ENCODE measurements at places on chromosomes 2 and 18.
A peak's percentile ranks its signal among the peaks of the same experiment; 100 is the strongest.

DNA sequence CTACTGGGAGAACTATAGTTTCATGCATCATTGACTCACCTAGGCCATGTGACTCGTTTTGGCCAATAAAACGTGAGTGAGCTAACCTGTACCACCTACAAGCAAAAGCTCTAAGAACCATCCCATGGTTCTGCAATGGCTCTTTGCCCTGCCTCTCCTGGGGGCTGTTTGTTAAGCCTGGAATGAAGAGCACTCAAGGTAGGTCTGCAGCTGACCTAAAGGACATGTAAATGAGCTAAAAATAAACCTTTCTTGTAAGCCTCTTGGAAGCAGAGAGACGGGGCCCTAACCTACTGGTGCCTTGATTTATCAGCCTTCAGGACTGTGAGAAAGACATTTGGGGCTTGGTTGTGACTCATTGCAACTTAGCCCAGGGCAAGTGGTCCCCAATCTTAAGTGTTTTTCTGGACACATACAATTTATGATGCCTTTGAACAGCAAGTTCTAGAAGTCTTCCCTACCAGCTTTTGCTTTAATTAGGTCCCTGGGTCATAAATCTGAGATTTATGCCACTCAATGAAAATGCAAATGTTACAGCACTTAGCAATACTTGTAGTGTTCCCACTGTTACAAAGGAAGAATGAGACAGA is 107.4 kb downstream of the OSBPL6 start:
- DNase-seq = no peak

DNA sequence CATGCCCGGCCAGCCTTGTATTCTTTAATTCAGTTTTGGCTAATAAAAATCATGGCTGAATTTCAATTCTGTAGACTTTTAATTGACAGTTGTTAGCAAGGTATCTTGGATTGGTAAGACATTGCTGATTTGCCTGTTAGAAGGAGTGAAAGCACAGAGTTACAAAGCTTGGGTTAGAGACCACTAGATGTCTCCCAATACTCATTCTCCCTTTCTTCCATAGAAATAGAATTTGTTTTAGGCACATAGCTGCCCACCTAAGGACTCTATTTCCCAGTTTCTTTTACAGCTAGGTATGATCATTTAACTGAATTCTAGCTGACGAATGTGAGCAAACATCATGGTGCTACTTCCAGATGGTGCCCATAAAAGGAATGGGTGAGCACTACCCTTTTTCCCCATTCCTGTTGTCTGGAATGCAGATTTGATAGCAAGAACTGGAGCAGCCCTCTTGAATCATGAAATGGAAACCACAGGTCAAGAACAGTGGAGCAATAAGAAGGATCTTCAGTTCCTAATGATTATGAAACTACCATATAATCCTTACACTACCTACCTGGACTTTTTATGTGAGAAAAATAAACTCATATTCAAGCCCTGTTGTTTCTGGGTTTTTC is 17.5 kb downstream of the PECR start:
- no peak for DNase-seq

DNA sequence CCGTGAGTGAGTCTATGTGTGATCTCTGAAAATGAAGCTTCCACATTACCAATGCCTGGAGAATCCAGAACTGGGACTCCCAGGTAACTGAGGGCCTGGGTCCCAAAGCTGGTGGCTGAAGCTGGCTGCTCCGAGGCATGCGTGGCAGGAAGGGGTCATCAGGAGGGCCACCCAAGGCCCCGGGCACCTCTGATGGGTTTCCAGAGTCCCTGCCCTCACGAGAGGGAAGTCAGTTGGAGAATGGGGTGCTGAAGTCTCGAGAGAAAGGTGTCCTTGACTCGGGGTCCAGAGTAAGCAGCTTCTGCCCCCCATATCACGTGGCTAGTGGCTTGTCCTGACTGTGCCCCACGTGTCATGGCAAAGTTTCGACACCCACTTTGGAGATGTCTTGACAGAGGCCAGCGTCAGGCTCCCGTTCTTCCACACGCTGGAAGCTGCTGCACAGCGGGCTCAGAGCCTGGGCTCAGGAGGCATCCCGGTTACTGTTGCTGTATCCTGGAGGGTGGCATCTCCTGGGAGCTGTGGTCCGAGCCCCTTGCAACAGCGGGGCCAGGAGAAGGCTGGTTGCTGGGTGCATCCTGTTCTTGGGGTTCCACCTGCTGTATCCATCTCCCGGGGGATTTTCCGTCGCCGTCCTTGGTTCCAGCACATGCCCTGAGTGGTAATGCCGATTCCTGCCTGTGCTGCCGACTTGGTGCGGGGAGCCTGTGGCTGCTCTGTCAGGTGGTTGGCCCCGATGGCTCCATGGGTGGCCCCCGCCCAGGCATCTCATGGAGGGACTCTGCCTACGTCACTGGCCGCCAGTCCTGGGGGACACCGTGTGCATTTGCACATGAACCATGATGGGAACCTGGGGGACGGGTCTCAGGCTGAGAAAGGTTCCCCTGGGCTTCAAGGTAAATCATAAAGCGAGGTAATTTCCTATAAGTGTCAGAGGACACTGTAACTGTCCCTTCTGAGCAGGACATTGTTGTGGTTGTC is 183.3 kb upstream of the HDAC4 start:
- no peak for DNase-seq

GRCh38 chr2:47344890-47345589 is 57.9 kb upstream of the MSH2 start:
- DNase-seq = peak; percentile 96

GRCh38 chr2:214549946-214550345 is 139.1 kb downstream of the VWC2L start:
- DNase-seq = no peak

- peak; percentile 38 for DNase-seq
Observed at GRCh38 chr2:156182132-156182531, 150.4 kb downstream of the NR4A2 start.

DNA sequence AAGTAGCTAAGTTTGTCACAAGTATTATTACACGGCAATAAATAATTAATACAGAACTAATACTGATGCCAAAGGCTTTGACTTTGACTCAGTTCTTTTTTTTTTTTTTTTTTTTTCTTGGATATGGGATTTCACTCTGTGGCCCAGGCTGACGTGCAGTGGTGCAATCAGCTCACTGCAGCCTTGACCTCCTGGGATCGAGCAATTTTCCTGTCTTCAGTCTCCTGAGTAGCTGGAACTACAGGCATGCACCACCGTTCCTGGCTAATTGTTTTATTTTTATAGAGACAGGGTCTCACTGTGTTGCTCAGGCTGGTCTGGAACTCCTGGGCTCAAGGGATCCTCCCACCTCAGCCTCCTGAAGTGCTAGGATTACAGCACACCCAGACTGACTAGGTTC is 284.5 kb downstream of the SS18 start:
- DNase-seq = no peak

DNA sequence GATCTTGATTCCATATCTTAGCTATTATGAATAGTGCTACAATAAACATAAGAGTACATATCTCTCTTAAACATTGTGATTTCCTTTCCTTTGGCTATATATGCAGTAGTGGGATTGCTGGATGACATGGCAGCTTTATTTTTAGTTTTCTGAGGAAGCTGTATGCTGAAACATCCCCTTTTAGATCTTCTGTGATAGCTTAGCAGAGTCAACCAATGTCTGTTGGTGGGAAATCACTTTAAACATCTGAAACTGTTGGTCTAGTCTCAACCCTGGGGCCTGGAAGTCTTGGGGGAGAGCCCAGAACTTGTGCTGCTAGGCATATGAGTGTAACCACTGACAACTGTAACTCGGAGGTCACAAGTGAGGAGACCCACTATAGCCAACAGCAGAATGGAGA is 378.6 kb upstream of the SLC14A2 start:
- no peak for DNase-seq

DNA sequence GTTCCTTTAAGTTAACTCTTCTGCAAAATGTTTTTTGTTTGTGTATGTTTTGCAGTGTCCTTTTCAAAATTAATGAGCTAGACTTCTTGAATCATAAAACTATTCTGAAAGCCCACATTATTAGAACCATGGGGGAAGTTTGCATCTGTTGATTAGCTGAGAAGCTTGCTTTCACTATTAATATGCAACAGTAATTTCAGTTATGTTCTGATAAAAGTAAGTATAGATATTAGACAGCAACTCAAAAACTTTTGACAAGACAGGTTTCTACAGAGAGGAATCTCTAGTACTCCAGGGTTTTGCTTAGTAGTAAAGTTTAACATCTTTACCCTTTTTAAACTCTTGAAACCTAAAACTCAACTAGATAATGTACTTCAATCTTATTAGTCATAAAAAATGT is 147.8 kb downstream of the UBE2E3 start:
- DNase-seq = no peak

- no peak for DNase-seq
Observed at GRCh38 chr2:237998530-237998929, 31.7 kb downstream of the UBE2F start.

- DNase-seq = no peak
Observed at GRCh38 chr18:57149051-57149450, 2.2 kb downstream of the BOD1L2 start.

GRCh38 chr2:39534095-39534711 is 97.1 kb upstream of the MAP4K3 start:
- DNase-seq = no peak

- no peak for DNase-seq
Observed at GRCh38 chr2:191656391-191656790, 21.5 kb upstream of the NABP1 start.

GRCh38 chr18:79309614-79310358 is 85.9 kb upstream of the NFATC1 start:
- no peak for DNase-seq

GRCh38 chr2:145033438-145033837 is 513.5 kb upstream of the ZEB2 start:
- DNase-seq = no peak

DNA sequence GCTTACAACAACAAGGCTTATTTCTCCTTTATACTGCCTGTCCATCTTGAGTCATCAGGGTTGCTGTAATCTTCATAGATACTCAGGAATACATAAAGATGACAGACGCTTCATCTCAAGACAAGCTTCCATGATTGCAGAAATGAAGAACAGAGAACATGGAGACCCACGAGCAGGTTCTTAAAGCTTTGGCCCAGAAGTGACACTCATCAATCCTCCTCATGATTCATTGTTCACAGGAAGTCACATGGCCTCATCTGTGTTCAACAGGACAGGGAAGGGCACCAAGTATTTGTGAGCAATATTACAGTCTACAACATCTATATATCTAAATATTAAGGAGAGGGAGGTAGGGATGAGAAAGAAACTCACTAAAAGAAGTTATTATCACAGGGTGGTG is 36.5 kb upstream of the PGAP1 start:
- DNase-seq = no peak

DNA sequence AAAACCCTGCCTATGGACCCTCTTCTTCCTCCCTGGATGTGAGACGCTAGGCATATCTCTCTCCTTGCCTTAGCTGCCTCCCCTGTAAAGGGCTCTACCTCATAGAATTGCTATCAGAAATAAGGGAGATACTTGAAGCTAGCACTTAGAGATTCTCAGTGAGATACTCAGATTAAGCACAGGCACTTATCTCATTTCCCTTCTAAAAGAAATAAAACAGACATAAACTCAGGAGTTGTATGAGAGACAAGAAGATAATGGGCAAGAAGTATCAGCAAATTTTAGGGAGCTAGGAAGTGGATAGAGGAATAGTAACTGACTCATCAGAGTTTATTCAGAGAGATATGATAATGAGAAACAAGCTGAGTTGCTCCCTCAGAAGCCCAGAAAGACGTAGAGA is 131.0 kb downstream of the SP3 start:
- no peak for DNase-seq

- no peak for DNase-seq
Observed at GRCh38 chr18:48347756-48348326, 61.3 kb downstream of the ZBTB7C start.

- no peak for DNase-seq
Observed at GRCh38 chr2:16537347-16537746, 128.3 kb downstream of the CYRIA start.

GRCh38 chr18:22816266-22817176 is 116.6 kb upstream of the RBBP8 start:
- DNase-seq = no peak

DNA sequence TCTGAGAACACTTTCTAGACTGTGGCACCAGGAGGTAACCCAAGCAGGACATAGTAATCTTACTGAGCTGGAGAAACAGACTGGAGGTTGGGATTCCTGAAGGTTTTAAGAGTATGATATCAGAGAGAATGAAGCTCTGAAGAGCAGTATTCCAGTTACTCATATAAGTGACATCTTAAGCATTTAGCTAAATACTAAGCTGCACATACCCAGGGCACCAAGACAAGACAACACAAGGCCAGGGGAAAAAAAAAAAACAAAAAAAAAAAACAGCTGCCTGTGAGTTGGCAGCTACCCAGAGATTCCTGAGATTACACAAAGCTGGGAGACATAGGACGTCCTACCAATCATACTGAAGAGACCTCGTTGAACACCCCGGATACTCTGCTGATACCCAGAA is 175.8 kb downstream of the SRBD1 start:
- no peak for DNase-seq

GRCh38 chr2:69961496-69961895 is at the start of gene ASPRV1:
ASPRV1 (minus strand) TSS chr2:69961631; CDS start chr2:69961436, 195 bp downstream.
- DNase-seq = no peak

DNA sequence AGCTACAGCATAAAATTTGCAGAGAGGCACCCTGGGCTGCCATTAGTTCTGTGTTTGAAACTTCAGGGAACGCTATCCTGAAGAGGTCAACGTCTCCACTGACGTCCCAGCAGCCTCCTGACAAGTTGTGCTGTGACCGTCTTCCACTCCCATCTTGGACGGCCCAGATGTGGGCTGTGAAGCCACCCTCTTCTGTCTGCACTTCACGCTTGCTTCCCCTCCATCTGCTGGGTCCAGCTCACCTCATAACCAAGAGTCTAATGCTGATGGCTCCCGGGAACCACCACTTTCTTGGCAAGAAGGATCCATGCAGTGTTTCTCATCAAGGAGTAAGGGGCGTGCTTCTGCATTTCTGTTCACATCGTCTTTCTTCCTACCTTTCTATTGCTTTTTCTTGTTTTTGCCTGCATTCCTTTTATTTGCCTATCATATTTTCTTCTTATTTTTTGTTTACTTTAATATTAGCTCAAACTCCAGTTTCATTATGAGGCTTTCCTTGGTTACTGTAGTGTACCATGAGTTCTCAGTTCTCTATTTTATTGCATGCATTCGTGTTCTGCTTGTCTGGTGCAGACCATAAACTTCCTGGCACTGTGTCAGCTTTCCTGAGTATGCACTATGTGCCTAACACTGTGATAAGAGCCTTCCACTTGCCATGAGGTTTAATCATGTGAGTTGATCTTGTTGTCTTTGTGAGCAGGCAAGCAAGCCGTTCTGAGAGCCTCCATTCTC is 631.8 kb upstream of the RAB6C start:
- DNase-seq = no peak

- no peak for DNase-seq
Observed at GRCh38 chr18:23357996-23358594, 95.0 kb upstream of the RIOK3 start.

DNA sequence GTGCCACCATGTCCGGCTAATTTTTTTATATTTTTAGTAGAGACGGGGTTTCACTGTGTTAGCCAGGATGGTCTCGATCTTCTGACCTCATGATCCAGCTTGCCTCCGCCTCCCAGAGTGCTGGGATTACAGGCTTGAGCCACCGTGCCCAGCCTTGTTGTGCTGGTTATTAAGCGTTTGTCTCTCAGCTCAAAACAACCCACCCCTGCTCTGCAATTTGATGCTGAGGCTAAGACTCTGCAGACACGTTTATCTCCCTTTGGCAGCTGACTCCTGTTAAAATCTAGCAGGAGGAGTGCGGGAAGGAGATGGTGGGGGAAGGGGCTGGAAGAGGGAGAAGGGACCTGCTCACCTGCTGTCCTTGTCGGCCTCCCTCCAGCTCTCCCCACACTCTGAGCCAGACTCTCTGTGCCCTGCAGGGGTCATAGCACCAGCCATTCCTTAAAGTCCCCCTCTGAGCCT is 29.9 kb upstream of the IMPA2 start:
- peak; percentile 34 for DNase-seq

- DNase-seq = no peak
Observed at GRCh38 chr2:232502911-232503808, 15.5 kb upstream of the ECEL1 start.
